ENCODE measurements at places on chromosomes 6 and 20. TPM values are rescaled to one million over a fixed set of nuclear protein-coding genes. Genes with fewer than 3 reads are reported as not detected.

The UNC93A gene
- total RNA-seq, result not detected

The BMP7 gene
- 0.63 TPM for total RNA-seq

The RAB32 gene
- 39.5 TPM for total RNA-seq

The SAMD10 gene
- total RNA-seq, result 0.05 TPM

The ZC2HC1B gene
- not detected for total RNA-seq

The EEF1A2 gene
- 153 TPM for total RNA-seq

The RAB44 gene
- 0.03 TPM for total RNA-seq

The GGTLC1 gene
- total RNA-seq, result not detected

The RAET1E gene
- total RNA-seq, result 2.3 TPM

The FAM184A gene
- total RNA-seq, result not detected

The BHLHE23 gene
- total RNA-seq, result not detected

The CLPSL1 gene
- not detected for total RNA-seq

The ISM1 gene
- total RNA-seq, result 0.12 TPM

The TAP1 gene
- total RNA-seq, result 33.5 TPM

The SLC35D3 gene
- total RNA-seq, result not detected

The ESR1 gene
- not detected for total RNA-seq

The LY6G5B gene
- 2.7 TPM for total RNA-seq

The CASS4 gene
- total RNA-seq, result not detected

The KHDC1L gene
- total RNA-seq, result 0.26 TPM

The SLC13A3 gene
- 0.02 TPM for total RNA-seq

The PIGU gene
- total RNA-seq, result 25.7 TPM

The VARS1 gene
- total RNA-seq, result 49.4 TPM

The ZBTB46 gene
- 0.73 TPM for total RNA-seq

The PPT2 gene
- total RNA-seq, result 8.4 TPM

The OPRM1 gene
- not detected for total RNA-seq

The WTAP gene
- 65.5 TPM for total RNA-seq

The PTGIS gene
- total RNA-seq, result 0.02 TPM

The C20orf144 gene
- total RNA-seq, result 0.11 TPM

The MROH8 gene
- total RNA-seq, result 1.1 TPM

The CCDC170 gene
- total RNA-seq, result 0.06 TPM

The BFSP1 gene
- 3.8 TPM for total RNA-seq

The TTI1 gene
- 22.3 TPM for total RNA-seq

The HSPA1B gene
- total RNA-seq, result 135 TPM

All from A549 treated with AZD2906 at 1 μM for 4 hours (cell line).